Stimulated activated CD8-positive, alpha-beta memory T cell treated with anti-CD3 and anti-CD28 coated beads, Interleukin-7, amount 100 ng/mL, for 1 hour (primary cell): ENCODE measurements at places on chromosomes 16 and 17.

DNA sequence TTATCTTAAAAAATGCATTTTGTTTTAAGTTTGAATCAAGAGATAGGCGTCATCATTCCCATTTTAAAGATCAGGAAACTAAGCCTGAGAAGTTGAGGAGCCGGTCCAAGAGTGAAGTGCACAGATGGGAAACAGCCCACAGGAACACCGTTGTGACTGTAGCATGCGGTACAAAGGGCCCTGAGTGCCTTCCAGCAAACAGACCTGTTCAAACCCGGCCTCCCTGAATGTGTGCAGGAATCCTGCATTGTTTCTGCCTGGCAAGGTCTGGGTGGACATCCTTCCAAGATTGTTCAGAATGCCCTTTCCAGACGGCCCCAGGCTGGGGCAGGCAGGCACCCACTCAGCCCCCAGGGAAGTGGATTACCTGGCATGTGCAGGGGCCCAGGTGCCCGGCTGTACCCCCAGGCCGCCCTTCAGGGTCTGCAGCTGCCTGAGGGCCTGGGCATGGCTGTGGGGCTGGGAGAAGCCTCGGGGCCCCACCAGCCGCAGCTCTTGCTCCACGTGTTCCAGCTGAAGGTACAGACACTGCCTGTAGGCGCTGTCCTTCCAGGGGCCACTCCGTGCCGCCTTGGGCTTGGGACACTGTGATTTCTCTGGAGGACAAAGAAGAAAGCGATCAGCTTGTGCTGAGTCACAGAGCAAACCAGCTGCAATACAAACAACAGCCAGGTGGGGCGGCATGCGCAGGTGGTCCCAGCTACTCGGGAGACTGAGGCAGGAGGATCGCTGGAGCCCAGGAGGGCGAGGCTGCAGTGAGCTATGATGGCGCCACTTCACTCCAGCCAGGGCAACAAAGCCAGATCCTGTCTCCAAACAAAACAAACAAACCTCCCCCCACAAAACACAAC lies 45.0 kb upstream of the GCSH start:
- no peak for DNase-seq

- no peak for DNase-seq
Observed at GRCh38 chr16:31099860-31100638, 5.5 kb upstream of the VKORC1 start.

DNA sequence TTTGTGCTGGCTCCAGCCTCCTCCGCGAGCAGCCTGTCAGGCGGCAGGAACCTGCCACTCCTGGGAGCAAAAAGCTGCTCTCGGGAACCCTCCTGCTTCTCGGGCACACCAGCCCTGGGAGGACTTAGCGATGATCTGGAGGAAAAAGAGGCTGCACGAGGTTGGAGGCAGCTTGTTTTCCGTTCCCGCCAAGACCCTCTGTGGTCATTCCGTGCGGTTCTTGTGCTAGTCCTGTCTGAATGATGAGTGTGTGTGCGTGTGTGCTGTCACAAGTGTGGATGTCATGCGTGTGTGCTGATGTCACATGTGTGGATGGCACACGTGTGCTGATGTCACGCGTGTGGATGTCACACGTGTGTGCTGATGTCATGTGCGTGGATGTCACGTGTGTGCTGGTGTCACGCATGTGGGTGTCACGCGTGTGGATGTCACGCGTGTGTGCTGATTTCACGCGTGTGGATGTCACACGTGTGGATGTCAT lies 150.0 kb downstream of the NPIPB11 start:
- no peak for DNase-seq

DNA sequence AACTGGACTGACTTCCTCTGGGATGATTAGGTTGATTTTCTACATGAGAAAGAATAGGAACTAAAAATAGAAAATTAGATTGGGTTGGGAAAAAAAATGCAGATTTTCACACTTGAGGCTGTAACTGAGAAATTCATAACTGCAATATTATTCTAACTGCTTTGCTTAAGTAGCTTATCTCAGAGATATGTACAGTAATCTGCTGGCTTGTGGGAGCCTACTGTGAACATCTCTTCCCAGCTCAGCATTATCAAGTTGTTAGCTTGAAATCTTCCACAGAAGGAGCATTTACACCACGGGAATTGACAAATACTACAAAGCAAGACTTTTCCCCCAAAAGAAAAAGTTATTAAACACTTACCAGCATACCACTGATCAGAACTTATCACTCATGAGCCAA lies 58.9 kb downstream of the CNTNAP4 start:
- DNase-seq, result no peak

DNA sequence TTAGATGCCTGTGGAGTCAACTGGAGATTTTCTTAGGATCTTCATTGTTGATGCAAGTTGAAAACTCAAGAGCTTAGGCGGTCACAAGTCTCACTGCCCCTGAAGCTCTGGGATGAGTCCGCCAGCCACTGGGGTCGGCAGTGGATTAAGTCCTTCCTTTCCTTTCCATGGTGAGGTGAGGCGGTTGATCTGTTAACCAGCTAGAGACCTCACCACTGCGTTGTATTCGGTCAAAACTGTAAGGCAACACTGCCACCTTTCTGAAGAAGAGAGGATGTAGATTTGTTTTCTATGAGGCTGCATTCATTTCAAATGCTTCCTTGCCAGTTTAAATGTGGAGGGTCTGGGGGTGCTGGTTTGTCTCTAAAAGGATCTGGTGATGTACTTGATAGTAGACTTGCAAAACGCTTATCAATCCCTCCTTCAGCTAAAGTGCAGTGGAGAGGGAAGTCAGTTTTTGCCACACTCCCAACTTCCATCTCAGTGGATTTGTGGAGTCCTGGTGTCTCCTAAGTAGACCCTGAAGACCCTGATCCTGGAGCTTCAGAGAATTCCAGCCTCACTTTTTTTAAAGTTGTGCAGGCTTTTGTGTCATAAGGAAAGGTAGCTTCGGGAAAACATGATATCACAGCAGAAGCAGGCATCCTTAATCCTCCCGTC lies 1.7 kb downstream of the MYOCD start:
- DNase-seq, result no peak

DNA sequence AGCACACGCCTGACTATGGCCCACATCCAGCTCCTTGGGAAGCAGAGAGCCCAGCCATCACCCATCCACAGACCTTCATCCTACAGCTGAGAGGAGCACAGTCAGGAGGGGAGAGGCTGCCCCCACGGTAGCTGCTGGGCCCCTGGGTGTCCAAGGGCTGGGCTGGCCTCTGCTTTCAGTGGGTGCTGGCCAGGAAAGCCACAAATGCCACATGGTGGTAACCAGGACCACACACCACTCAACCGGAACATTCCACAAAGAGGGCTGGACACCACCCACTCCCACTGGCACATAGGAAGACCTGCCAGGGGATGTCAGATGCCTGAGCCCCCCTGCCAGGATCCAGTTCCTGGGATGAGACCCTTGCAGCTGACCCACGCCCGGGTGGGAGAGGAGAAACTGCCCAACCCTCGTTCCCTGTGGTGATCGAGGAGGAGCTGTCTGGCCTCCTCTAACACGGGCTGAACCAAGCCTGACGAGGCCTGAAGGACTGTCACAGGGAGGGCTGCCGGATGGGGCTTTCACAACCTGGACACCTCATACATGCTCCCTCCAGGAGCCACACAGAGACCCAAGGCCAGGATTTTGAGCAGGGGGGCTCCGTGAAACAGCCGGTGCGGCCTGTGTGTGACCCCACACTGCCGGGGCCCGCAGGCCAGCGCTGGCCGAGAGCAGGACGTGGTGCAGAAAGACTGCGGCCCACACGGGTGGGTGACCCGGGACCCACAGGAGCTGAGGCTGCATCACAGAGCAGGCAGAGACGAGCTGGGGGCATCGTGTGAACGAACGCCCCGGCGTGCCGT lies 30.7 kb downstream of the PIEZO1 start:
- no peak for DNase-seq

GRCh38 chr17:35372846-35373533 lies 431 bp downstream of the SLFN11 start:
- DNase-seq, result no peak

- no peak for DNase-seq
Observed at GRCh38 chr16:29777576-29778350, at the start of gene ZG16. Gene ZG16, plus strand, starts transcription at chr16:29778256. Its CDS starts 1,011 bp downstream, at chr16:29779267.

DNA sequence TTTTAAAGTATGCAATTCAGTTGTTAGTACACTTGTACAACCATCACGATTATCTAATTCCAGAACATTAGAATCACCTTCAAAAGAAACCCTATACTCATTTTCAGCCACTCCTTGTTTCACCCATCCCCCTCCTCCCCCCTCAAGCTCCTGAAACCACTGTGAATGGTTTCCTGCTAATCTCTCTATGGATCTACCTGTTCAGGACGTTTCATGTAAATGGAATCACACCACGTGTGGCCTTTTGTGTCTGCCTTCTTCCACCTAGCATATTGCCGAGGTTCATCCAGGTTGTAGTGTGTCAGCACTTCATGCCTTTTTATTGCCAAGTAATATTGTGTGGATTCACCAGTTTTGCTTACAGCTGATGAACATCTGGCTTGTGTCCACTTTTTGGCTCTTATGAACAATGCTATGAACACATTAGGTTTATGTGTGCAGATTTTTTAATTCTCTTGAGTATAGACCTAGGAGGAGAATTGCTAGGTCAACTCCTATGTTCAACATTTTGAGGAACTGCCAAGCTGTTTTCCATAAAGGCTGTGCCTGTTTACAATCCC lies 17.8 kb downstream of the EIF4A3 start:
- DNase-seq, result no peak

GRCh38 chr17:80783971-80784370 lies 207.7 kb upstream of the CHMP6 start:
- DNase-seq, result no peak

DNA sequence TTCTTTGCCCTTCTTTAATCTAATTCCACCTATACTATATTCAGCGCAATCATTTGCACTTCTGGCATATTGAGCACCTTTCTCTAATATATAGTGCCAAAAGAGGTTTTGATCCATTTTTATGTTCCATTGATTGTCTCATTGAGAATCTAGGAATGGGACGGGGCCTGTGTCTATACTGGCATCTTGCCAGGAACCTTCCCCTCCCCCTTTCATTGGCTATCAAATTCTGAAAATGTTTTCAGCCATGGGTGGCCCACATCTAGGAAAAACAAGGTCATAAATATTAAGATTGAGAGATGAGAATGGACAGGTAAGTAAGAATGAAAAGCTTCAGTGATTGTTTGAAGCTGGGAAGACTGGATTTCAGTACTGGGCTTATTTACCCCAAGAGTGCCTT lies 159.9 kb downstream of the FTO start:
- DNase-seq, result no peak

- DNase-seq, result no peak
Observed at GRCh38 chr16:31135535-31136286, at the start of gene PRSS8. Gene PRSS8, minus strand, starts transcription at chr16:31135727. Its CDS starts 229 bp downstream, at chr16:31135498.

DNA sequence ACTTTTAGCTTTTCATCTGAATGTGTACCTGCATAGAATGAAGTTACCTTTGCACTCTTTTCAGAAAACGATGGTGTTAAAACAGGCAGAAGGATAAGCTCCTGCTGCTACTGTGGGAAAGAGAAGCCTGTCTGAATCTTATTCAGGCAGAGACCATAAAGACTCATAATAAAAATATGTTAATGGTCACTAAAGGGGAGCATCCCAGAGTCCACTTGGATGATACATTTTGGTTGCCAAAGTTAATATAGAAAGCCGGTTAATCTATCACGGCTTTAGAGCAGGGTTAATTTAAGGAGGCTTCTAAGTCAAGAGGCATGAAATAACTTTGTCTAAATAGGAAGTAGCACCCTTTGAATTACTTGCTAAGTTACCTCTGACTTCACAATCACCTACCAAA lies 2.9 kb downstream of the MARCHF10 start:
- DNase-seq, result no peak

DNA sequence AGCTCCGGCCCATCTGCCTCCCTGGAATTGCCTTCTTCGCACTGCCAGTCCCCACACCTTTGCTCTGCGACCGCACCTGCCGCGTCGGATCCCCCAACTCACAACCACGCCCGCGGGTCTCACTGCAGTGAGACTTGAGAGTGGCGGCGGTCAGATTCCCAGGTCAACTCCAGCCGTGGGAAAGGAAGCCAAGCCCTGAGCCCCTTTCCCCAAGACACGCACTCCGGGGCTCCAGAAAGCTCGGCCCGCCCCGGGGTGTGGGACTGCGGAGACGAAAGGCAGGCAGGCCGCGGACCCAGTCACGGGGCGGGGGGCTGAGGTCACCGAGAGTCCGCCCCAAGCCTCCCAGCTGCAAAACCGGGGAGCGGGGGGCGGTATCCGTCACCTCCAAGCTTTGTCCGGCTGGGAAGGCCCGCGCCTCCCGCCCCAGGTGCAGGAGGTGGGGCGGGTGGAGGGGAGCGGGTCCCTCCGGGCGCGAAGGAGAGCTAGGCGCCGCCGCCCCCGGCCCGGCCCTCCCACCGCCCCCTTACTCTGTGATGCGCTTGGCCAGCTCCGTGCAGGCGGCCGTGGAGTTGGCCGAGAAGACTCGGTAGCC lies 615 bp downstream of the PRPSAP1 start:
- no peak for DNase-seq

- DNase-seq, result no peak
Observed at GRCh38 chr17:4897198-4897687, 2.1 kb upstream of the C17orf107 start.

DNA sequence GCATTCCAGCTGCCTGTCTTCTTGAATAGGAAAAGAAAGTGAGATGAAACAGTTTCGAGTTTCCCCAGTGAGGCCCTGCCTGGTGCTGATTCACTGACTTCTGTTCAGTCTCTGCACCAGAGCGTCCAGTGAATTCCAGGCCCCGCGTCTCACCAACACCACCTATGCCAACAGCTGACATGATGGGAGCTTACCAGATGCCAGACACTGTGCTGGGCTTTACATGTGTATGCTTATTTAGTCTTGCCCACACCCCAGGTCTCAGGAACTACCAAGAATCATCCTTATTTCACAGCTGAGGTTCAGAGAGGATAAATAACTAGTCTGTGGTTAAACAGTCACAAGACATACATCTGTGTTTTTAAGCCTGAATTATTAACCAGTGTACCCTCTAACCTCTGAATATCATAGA lies 29.1 kb upstream of the IRX6 start:
- DNase-seq, result no peak

DNA sequence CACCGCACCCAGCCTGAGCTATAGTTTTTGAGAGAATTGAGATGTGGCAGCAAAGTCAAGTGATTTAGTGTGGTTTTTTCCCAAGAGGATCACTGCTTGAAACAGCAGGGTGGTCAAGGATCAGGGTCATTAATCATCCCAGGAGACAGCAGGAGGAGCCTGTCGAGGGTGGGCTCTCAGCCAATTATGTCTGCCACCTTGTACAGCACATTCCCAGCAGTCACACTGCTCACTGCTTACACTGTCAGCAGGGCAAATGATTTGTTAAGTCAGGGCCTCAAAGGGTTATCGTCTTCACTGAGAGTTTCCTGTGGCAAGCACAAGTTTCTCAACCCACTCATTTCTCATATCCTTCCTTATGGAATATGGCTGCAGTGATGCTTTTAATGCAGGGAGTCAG lies 13.2 kb downstream of the B3GNT9 start:
- DNase-seq, result no peak

DNA sequence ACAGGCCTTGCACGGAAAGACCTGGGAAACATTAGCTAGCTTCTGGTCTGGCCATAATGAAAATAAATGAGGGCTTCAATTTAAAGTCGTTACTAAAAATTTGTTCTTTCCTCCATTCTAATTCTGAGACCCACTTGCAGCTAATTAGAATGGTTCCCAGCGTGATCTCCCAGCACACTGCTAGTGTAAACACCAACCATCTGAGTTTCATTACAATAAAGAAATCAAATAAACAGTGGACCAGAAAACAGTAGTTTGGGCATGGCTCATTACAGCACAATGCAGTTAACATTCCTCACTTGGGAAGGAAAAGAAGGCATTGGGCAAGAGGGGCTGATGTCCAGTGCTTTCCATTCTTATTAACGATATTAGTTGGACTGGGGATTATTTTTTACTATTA lies 410.9 kb upstream of the SOX9 start:
- no peak for DNase-seq
